H54 (cell line): ENCODE measurements at places on chromosomes 6 and 20.

- no peak for DNase-seq
These were observed 118.0 kb downstream of the NFATC2 start for GRCh38 chr20:51424270-51425117.

DNA sequence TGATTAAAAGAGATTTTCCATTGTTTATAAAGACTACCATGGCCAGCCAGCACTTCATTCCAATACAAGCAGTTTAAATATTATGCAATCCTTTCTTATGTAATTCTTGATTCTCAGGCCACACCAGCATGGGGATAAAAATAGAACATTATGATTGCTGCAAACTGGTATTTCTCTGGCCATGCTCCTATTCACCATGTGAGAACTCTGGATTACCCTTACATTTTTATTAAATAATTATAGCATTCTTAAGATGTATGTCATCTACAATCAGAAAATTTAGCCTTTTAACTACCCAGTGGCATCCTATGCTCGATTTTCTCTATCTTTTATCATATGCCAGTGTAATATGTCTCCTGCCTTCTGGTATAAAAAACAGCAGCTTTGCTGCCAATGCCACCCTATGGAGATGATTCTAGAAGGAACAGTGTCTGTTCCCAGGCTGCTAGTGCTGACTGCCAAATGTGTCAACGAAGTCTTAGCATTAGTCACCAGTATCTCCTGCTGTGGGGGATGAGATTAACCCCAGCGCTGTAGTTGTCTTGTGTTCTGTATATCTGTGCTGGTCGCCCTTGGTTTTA lies 501.4 kb downstream of the BCKDHB start:
- no peak for DNase-seq

GRCh38 chr6:82131441-82131840 lies 116.1 kb downstream of the IBTK start:
- no peak for DNase-seq

GRCh38 chr6:97819710-97820109 lies 536.7 kb upstream of the MMS22L start:
- no peak for DNase-seq

DNA sequence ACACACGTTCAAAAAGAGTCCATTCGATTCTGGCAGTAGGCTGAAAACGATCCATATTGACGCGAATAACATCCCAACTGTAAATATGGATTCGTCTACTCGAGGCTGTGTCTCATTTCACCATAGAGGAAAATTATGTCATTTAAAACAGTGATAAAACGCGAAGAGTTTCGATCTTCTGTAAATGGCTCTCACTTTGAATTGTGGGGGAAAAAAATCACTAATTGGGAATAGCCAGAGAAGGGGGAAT lies 845 bp upstream of the MARCKS start:
- no peak for DNase-seq

GRCh38 chr6:106692112-106692818 lies 62.9 kb downstream of the QRSL1 start:
- peak; percentile 40 for DNase-seq

DNA sequence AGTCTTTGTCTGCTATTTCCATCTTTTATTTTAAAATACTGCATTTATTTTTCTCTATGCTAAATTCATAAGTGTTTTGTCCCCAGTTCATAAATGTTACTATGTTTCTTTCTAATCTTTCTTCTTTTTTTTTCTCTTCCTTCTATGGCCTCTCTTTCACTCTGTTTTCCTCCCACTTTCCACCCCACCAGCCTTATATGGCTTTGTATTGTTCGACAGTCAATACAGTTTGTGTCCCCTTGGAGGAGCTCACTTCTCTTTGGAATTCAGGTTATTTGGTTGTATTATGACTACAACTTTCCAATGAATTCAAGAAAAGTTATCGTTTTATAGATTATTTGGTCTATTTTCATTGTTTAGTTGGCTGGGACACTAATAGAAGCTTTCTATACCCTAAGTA lies 393.5 kb downstream of the NKAIN2 start:
- DNase-seq = no peak

DNA sequence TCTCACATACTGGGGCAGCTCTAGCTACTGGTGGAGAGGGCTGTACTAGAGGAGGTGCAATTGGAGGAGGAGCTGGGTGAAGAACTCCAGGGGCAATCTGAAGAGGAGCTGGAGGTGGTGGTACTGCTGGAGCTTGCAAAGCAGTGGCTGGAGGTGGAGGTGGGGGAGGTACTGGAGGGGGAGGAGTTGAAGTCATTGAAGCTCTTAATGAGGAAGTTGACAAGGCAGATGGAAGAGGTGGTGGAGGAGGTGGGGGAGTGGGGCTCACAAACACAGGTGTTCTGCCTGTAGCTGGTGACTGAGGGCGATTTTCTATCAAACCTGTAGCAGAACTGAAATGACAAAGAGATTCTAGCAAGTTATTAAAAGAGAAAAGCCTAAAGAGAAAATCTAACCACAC lies 77.6 kb downstream of the WASF1 start:
- DNase-seq = no peak

DNA sequence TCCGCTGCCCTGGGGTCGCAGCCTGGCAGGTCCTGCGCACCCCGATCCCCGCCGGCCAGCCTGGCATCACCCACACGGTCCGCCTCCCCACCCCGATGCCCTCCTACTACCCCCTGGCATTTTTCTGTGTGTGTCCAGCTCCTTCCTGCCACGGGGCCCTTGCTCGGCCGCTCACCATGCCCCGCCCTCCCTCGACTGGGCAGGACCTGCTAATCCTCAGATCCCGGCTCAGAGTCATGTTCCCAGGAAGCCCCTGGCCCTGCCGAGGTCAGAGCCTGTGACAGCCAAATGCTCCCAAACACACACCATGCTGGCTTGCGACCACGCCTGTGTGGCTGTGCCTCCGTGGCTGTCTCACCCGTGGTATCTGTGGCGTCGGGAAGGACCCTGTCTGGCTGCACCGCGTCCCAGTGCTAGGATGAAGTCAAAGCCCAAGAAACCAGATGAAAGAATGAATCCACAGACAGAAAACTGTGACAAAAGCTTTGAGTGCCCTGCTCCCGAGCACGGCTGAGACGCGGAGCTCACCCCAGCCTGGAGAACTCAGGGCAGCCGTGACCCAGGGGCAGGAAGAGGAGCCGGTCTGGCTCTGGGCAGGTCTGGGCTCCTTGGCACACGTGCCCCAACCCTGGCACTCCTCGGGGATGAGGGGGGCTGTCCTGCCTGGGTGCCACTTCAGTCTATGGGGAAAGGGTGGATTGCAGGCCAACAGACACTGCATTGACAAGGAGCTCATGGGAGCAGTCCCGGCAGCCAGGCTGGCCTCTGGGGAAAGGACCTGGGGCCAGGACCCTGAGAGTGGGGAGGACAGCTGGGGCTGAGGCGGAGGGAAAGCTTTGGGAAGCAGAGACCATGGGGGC lies 20.8 kb upstream of the SLCO4A1 start:
- no peak for DNase-seq

DNA sequence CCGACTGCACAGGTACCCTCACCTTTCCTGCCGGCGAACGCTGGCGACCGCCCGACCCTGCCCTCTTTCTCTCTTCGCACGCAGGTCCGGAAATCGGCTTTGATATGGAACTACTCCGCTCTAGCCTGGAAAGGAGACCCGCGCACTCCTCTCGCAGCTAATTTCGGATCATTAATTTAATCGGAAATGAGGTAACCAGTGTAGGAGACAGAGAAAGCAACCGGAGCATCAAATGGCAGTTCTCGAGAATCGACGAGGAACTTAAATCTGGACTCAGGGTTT lies 949 bp upstream of the ATXN1 start:
- DNase-seq = peak; percentile 43

DNA sequence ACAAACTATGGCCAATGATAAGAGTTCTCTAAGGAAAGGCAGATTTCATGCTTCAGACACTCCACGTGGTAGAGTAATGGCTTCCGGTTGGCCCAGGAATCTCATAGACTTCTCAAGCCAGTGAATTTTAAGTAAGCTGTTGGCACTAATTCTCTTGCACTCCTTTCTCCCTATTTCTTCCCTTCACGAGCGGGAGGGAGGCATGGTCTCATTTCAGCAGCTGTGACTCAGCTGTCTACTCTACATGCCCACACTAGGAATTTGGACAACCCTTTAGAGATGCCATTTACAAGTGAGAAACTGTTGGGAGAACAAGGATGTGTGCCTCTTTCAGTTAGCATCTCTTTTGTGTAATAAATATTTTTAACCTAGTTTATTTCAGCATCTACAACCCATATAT lies 107.7 kb downstream of the PTPRK start:
- no peak for DNase-seq

DNA sequence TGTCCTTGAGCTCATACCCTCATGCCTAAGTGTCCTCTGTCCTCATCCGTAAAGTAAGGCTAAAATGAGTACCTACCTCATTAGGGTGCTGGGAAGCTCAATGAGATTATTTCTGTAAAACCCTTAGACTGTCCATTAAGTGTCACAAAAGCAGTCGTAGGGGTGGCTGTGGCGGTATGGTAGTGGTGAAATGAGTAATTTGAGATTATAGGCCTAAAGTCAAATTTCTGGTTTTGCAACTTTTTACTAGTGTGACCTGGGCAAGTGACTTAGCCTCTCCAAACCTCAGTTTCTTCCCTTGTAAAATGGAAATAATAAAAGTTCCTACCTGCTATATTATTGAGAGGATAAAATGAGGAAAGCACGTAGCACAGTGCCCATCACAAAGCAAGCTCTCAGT lies 148.2 kb upstream of the AKAP12 start:
- no peak for DNase-seq

GRCh38 chr20:50913690-50914375 lies 17.4 kb downstream of the ADNP start:
- no peak for DNase-seq

GRCh38 chr6:144298194-144298593 lies 13.1 kb downstream of the UTRN start:
- DNase-seq = no peak

DNA sequence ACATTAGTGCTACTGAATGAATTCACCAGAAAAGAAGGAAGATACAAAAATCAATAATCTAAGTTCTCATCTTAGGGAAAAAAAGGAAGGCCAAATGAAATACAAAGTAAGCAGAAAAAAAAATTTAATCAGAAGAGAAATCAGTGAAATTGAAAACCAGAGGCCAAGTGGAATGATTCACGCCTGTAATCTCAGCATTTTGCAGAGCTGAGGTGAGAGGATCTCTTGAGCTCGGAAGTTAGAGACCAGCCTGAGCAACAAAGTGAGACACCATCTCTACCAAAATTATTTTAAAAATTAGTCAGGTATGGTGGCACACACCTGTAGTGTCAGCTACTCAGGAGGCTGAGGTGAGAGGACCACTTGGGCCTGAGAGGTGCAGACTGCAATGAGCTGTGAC lies 21.2 kb upstream of the ASF1A start:
- DNase-seq = no peak

DNA sequence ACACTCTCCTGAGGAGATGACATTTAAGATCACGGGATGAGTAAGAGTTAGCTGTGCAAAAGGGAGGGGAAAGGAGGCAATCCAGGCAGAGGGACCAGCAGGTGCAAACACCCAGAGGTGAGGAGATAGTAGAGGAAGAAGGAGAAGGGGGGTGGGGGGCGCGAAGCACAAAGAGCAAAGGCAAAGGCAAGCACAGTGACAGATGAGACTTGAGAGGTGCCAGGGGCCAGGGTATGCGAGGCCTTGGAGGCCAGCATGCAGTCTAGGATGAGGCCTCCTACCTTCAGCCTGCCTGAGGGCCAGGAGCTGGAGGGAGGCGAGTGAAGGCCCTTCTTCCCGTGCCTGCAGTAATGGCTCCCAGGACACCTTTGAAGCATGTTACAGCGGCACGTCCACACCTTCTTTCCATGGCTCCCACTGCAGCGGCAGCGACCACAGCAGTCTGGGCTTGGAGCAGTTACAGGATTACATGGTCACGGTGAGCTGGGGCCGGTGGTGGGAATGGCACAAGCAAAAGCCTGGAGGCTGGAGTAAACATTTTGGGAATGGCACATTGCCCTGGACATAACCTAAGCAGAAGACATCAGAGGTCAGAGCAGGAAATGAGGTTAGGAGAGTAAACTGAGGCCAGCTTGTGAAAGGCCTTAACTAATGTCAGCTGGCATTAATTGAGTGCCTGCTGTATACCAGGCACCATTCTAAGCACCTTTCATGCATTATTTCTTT lies 18.6 kb downstream of the CCM2L start:
- no peak for DNase-seq

- peak; percentile 13 for DNase-seq
These were observed 141.5 kb downstream of the GMDS start for GRCh38 chr6:2103765-2104523.

- DNase-seq = no peak
These were observed 117.4 kb upstream of the FRMD1 start for GRCh38 chr6:168196385-168196860.

DNA sequence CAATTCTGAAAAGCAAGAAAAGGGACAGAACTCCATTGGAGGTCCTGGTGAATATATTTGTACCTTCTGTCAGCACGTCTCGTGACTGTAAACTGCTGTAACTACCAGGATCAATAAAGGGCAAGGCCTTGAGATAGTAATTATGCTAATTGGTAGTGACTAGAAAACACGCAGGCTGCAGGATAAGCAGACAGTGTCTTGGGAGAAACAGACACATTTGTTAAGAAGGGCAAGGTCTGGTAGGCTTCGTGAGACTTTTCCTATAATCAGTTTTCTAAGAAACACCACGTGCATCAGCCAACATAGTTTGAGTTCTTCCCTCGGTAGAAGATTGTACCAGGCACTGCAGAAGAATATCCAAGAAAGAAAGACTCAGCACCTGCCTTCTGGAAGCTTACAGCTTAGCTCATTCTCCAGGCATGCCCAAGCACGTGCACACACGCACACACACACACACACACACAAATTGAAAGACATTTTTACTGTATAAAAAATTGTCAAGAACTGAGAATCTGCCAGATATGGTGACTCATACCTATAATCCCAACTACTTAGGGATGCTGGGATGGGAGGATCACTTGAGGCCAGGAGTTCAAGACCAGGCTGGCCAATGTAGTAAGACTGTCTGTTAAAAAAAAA lies 167.0 kb upstream of the SASH1 start:
- no peak for DNase-seq

GRCh38 chr6:45707176-45707575 lies 308.5 kb downstream of the CLIC5 start:
- DNase-seq = no peak

- no peak for DNase-seq
These were observed 439.9 kb upstream of the RNF217 start for GRCh38 chr6:124522335-124522734.

DNA sequence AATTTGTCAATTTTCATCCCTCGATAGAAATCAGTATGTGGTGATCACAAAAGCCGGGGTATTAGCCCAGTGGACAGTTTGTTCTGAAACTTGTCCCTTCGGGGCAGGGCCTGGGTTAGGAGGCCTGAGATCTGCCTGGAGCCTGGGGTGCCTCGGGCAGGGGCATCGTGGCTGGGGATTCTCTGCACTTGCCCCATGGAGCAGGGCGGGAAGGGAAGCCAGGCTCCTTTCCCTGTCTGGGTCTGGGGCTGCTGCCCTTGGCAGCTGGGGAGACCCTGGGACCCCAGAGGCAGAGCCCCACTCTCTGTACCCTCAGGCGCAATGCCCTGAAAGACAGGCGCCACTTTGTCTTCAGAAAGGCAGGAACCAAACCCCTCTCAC lies 27.4 kb downstream of the NTSR1 start:
- DNase-seq = no peak
